ENCODE measurements at places on chromosomes 11 and 22.

DNA sequence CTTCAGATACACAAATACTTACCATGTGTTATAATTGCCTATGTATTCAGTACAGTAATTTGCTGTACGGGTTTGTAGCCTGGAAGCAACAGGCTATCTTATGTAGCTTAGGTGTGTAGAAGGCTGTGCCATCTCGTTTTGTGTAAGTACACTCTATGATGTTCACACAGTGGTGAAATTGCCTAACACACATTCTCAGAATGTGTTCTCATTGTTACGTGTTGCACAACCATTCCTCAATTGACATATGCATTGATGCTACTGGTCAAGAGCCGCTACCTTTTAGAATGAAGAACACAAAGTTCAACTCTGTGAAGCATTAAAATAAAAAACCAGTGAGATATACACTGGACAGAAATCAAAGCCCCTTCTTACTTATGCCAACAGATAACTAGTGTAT, 26.7 kb downstream of the SVIP start:
- DNase-seq: no peak

GRCh38 chr11:87432022-87432421, 394.3 kb downstream of the TMEM135 start:
- DNase-seq: no peak

GRCh38 chr11:96127596-96127959, 203.7 kb upstream of the MTMR2 start:
- no peak for DNase-seq

GRCh38 chr11:130261571-130261970, 53.1 kb downstream of the ZBTB44 start:
- no peak for DNase-seq

DNA sequence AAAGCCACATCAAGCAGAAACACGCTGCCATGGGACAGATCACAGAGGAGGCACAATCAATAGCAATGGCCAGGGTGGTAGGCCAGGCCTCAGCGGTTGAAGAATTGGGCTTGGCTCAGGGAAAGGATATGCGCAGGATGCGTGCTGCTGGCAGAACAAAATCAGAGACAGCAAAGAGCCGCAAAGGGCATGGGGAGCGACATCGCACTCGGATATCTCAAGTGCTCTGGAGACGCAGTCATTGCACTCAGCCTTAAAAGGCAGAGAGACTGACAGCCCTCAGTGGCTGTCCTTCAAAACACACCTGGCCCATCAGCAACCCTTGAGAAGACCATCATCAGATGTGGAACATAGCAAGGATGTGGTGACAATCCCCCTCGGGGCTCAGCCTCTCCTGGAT, 50.5 kb downstream of the CSNK2A3 start:
- no peak for DNase-seq

DNA sequence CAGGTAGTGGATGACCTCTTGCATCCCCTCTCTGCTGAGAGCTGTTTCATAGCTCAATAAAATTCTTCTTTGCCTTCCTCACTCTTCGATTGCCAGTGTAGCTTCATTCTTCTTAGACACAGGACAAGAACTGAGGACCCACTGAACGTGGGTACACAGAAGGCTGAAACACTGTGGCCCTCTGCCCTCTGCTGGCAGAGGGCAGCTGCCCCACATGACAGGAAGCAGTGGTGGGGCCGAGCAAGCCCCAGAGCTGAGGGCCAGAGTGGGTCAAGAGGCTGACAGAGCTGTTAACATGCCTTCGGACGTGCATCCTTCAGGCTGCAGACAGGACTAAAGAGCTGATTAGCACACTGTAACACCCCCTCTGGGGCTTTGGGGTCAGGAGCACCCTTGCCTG, 15.6 kb downstream of the SMC1B start:
- no peak for DNase-seq

DNA sequence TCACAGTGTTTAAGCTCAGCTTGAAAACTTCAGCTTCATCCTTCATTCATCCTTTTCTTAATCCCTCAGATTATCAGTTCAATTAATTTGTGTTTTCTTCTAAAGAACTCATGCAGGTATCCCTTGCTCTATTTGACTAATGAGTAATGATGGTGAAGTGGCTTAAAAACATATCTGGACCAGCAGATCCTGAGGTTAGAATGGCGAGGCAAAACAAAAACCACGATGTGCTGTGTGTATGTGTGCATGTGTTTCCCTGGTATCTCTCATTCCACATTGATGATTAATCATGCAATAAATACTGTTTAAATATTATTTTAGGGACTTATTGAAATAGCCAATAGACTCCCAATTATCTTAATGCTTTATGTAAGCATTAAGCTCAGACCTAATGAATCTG, 437.0 kb downstream of the DYNC2H1 start:
- DNase-seq: no peak

GRCh38 chr22:29578462-29579200, 2.3 kb downstream of the NIPSNAP1 start:
- no peak for DNase-seq
